Type B pancreatic cell (in vitro differentiated cells): ENCODE measurements at places on chromosomes 1 and 21.

DNA sequence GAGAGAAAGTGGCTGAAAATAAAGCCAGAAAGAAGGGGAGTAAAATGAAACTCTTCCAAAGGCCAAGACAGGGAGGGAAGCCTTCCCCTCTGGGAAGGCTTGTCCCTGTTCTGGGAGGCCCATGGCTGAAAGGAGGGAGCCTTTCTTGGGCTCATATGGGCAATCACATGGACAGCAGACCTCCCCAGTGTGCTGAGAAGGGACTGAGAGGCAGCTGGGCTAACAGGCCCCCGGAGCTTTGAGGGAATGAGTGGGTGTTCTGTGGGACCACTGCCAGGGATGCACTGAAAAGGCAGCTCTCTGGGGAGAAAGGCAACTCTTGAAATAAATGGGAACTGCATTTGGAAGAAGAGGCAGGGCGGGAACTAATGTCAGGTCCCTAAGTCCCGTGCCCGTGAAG, 39.1 kb downstream of the KANK4 start:
- no peak for DNase-seq

GRCh38 chr1:158121604-158122254, 59.0 kb upstream of the CD1D start:
- no peak for DNase-seq

DNA sequence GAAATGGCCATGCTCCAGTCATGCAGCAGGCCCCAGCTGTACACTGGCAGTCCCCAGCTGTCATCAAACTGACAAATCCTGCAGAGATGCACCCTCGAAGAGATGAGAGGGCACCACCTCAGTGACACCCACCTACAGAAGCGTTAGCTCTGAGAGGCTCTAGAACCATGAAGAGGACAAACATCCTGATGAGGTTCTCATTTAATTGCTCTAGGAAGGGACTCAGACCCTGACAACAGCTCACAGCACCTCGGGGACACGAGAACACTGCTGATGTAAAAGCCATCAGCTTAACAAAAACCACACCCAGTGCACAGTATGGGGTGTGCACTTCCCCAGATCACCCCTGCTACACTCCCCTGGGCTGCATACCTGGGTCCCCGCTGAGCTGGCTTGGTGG, 3.4 kb downstream of the ZNF496 start:
- no peak for DNase-seq

- DNase-seq: no peak
Observed at GRCh38 chr1:2799811-2800663, 1.5 kb downstream of the TTC34 start.

DNA sequence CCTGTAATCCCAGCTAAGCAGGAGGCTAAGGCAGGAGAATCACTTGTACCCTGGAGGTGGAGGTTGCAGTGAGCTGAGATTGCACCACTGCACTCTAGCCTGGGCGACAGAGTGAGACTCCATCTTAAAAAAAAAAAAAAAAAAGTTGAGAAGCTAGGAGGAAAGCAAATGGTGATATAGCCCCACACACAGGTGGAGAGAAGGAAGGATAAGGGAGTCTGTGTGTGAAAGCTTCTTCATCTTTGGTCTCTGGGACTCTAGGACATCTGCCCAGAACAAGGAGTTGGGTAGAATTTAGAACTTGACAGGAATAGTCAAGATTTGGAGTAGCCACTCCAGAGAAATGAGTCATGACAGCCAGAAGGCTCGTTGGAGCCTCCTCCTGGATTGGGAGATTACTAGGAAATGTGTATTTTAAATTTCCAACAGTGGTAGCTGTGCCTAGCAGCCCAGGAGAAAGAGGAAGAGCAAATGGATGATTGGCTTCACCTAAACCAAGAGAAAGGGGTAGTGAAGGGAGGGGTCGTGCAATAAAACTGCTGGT, 19.9 kb downstream of the NPL start:
- DNase-seq: no peak

DNA sequence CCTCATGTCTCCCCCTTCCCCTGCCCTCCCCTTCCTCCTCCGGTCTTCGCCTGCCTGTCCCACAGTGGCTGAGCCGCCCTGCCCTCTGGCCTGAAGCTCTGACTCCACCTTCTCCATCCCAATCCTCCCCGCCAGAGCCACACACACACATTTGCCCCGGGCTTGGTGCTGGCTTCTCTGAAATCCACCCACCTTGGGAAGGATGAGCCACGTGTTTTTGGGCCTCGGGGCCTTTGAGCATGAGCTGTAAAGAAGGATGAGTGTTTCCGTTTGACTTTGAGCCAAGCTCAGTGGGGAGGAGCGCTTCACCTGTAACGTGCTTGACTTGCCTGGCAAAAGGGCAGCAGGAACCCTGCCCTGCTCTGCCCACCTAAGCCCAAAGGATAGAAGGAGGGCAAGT, 295.1 kb downstream of the SIPA1L2 start:
- no peak for DNase-seq

GRCh38 chr1:217089361-217090014, 366.3 kb upstream of the ESRRG start:
- no peak for DNase-seq

DNA sequence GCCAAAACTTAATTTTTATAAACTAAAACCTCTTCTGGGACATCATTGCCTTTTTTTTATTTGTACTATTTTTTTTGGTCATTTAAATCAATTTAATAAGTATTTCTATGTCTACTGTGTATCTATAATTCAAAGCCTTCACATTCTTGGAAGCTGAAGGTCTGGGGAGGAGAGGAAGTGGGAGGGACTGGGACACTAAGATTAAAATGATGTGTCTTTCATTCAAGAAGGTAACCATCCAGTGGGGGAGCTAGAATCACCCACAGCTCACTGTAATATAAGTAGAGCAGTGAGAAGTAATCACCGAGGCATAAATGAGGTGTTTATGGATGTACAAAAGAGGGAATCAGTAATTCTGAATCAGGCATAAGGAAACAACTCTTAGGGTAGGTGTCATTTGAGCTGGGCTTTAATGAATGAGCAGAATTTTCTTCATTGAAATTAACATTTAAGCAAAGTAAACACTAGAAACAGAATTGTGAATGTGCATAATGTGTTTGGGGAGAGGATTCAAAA, 52.8 kb downstream of the PTGER3 start:
- DNase-seq: no peak

DNA sequence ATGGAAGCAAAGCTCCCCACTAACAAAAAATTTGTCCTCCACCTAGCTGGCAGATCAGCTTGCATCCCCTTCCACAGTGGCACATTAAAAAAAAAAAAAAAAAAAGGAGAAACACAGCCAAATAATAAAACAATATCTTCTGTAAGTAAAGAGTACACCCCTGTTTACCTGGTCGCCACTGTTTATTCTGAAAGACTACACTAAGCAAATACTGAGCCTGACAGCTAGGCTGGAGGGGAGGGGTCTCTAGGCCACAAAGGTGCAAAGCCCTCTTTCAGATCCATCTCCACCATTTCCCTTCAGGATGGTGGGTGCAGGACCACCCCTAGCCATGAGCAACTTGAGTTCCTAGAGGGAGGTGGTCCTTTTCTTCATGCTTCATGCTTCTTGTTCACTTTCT, 22.8 kb upstream of the SLC45A3 start:
- no peak for DNase-seq
